Osteoblast (primary cell): ENCODE measurements at places on chromosomes 6 and 20. TPM values are rescaled to one million over a fixed set of nuclear protein-coding genes. Genes with fewer than 3 reads are reported as not detected.

The RRAGD gene
- total RNA-seq = 3.3 and 4.7 TPM in 2 replicates

The HLA-DMB gene
- 2.2 and 8.3 TPM in 2 replicates for total RNA-seq

The SLC22A3 gene
- 18.9 and 22.1 TPM in 2 replicates for total RNA-seq

The HTR1E gene
- not detected in 2 replicates for total RNA-seq

The PKIB gene
- 0.72 and 3.5 TPM in 2 replicates for total RNA-seq

The DPPA5 gene
- not detected in 2 replicates for total RNA-seq

The LCA5 gene
- total RNA-seq = 9.1 and 10.1 TPM in 2 replicates
